ENCODE measurements at places on chromosomes 13 and 19. TPM values are rescaled to one million over a fixed set of nuclear protein-coding genes. Genes with fewer than 3 reads are reported as not detected.

DNA sequence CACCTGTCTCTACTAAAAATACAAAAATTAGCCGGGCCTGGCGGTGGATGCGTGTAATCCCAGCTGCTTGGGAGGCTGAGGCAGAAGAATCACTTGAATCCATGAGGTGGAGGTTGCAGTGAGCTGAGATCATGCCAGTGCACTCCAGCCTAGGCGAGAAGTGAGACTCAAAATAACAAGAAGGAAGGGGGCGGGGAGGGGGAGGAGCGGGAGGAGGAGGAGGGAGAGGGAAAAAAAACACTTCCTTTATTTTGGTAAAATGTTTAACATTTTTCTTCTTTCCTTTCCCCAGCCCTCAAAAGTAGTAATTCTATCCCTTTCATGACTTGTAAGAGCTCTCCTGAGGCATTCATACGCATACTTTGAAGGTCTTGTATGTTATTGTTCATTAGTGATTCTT lies 44.3 kb downstream of the SPRY2 start:
- no peak for DNase-seq

DNA sequence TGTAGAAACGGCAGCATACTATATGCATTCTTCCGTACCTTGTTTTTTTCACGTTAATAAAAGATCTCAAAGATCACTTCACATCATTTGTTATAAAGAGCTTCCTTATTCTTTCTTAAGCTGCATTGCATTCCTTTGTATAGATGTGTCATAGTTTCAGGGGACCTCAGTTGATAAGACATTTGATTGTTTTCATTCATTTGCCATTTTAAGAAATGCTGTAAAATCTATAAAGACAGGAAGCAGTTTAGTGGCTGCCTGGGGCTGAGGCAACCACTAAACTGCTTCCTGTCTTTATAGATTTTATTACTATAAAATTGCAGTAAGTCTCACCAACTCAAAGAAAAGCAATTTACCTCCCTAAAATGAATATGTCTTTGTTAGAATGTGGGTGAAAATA lies 59.4 kb downstream of the ZDHHC20 start:
- no peak for DNase-seq

GRCh38 chr13:114140131-114140905 lies 7.9 kb upstream of the RASA3 start:
- no peak for DNase-seq

- peak; percentile 13 for DNase-seq
Measured at GRCh38 chr13:39106216-39107005, 68.2 kb downstream of the NHLRC3 start.

Gene CEBPA
- total RNA-seq = 4.7 TPM

Gene FGF22
- total RNA-seq = not detected

Gene FCAR
- not detected for total RNA-seq

DNA sequence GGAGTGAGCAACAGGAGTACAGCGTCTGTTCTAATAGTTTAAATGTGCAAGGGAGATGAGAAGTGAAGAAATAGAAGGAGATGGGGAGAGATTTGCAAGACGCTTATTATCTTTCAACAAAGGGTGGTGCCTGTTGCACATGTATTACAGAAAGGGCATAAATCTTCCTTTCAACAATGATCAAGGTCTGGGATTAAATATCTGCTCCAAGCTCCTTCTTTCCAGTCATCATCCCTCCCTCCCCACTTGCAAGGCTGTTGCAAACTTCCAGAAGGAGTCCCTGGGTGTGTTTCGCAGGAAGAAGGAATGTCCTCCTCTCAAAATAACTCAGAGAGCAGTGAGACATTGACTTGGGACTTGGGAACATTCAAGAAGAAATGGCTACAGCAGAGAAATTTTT lies 63.5 kb upstream of the MYCBP2 start:
- DNase-seq = no peak

Gene FBXO27
- 0.28 TPM for total RNA-seq

- no peak for DNase-seq
Measured at GRCh38 chr13:109428146-109428545, 358.2 kb downstream of the IRS2 start.

- DNase-seq = no peak
Measured at GRCh38 chr13:88068975-88069374, 397.8 kb downstream of the SLITRK5 start.

DNA sequence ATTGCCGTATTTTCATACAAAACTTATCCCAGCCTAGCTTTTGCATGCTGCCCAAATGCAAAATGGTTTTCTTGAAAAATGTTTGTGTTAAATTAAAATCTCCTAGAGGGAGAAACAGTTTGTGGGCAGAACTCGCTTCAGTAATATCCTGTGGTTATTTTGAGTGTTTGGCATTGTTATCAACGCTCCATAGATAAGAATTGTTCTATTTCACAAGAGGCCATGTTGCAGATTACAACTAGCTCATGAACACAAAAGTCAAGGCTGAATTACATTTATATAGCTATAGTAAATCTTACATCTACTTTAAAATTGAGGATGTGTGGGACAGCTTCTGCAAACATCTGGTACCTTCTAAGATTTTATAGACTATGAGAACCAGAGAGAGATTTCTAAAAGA lies 447.9 kb downstream of the DCT start:
- DNase-seq = no peak

- DNase-seq = no peak
Measured at GRCh38 chr19:4594201-4594600, 34.7 kb upstream of the SEMA6B start.

- DNase-seq = peak; percentile 70
Measured at GRCh38 chr13:51781246-51782022, 22.5 kb downstream of the DHRS12 start.

Gene RUBCNL
- 0.37 TPM for total RNA-seq

Data from MCF 10A (cell line).